ENCODE measurements at places on chromosomes 6 and 20.

DNA sequence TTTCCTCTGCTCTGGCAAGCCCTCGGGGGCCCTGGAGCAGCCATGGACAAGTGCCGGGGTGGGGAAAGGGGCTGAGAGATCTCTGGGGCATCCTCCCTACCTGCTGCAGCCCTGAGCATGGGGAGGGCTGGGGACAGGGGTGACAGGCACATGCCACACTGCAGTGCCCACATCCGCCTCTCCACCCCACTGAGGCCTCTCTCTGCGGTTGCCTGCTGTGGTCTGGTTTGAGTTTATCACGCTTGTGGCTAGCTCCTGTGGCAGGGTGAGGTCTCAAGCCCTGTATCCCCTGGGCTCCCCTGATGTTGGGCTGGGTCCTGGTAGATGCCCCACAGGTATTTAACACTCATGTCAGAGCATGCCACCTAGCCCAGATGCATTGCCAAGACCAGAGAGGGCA lies 52.9 kb upstream of the MLN start:
- no peak for DNase-seq

- DNase-seq, result peak; percentile 11
Measured at GRCh38 chr6:30071081-30071818, 4.3 kb downstream of the PPP1R11 start.

DNA sequence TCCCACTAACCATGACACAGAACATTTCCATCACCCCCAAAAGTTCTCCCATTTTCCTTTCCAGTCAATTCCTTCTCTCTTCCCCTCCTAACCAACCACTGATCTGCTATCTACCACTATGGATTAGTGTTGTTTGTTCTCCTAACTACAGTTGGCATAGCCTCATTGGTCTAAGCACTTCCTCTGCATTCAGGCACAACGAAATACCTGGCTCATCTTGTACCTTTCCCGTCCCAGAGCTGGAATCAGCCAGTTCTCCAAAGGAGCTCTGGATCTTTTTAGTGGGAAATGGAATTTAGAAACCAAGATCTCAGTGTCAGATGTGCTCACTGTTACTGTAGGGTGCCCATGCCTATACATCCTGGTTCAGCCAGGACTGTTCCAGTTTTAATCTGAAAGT lies 4.0 kb upstream of the WTAP start:
- DNase-seq, result no peak

DNA sequence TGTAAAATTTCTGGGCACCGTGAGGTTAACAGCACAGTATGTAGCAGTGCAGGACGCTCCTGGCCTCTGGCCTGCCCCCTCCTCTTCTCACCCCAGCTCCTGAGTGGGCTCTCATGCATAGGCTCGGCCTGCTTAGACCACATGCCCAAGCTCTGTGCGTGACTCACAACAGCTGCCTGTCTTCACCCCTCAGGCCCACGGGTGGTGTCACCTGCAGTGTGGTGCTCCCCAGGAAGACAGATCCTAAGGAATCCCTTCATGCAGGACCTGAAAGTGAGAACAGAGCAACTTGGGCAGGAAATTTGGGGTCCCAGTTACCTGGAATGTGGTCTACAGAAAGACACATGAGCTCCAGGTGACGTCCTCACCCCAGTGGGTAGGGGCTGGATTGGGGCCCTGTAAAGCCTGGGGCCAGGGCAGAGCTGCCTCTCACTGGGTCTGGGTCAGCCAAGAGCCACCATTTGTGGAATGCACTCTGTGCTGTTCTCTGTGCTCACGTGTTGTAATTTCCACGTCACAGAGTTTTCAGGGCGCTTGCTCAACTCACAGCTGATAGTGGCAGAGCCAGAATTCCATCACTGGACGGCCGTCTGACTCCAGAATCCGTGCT lies 37.0 kb upstream of the PXDC1 start:
- peak; percentile 61 for DNase-seq

DNA sequence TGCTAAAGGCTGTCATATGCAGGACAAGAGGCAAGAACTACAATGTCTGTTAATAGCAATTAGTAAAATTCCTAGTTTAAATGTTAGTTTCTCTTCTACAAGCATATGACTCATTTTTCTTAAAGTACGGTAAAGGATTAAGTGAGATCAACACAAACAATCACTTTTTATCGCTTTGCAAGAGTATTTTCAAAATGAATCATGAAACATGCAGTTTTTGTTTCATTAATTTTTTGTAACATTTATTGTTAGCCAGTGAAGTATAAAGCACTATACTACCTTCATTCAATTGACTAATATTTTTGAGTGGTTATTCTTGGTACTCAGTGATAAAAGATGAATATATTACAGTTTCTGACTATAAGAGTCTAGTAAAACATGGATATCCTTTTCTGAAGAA lies 138.6 kb downstream of the AHI1 start:
- DNase-seq, result peak; percentile 52

DNA sequence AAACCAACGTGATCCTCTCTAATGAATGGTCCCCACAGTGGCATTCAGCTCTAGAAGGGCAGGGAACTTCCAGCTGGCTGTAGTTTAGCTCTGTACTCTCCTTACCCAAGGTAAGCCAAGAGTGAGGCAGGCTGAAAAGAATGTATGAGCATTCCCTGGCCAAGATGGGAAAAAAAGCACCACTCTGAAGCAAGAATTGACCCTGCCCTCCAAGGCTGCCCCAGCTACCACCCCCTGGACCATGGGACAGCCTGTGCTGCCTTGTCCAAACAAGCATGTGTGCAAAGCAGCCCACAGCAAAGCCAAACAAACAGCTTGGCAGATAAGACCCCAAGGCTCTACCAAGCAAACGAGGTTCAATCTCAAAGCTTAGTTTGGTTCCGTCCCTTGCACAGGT lies 73.9 kb downstream of the GFOD1 start:
- DNase-seq, result peak; percentile 83

GRCh38 chr20:54133434-54134427 lies 40.1 kb downstream of the CYP24A1 start:
- DNase-seq, result no peak

GRCh38 chr6:134525190-134525868 lies 207.4 kb upstream of the SGK1 start:
- no peak for DNase-seq
